ENCODE measurements at places on chromosomes 5 and 9. TPM values are rescaled to one million over a fixed set of nuclear protein-coding genes. Genes with fewer than 3 reads are reported as not detected.

Gene ASPN
- total RNA-seq: not detected

Gene TMEM252
- total RNA-seq: not detected

Gene PRSS3
- total RNA-seq: not detected

Gene SWI5
- total RNA-seq: 5.8 TPM

Gene TMC1
- total RNA-seq: 0.52 TPM

Gene SLC9A3
- total RNA-seq: 1.8 TPM

Gene CAVIN4
- total RNA-seq: not detected

Gene APBA1
- 0.52 TPM for total RNA-seq

Gene PBX3
- 38.1 TPM for total RNA-seq

Gene DIRAS2
- not detected for total RNA-seq

Gene SLC22A4
- 2.2 TPM for total RNA-seq

Gene BAAT
- 0.10 TPM for total RNA-seq

Gene HARS1
- total RNA-seq: 26.0 TPM

Gene NDST1
- 13.0 TPM for total RNA-seq

Gene ST6GALNAC4
- 22.7 TPM for total RNA-seq

Gene LRRTM2
- total RNA-seq: 0.10 TPM

Gene PRDM9
- total RNA-seq: not detected

Gene FYB1
- total RNA-seq: 189 TPM

Gene BARX1
- not detected for total RNA-seq

Gene SLIT3
- 0.10 TPM for total RNA-seq

Gene TMOD1
- total RNA-seq: 0.84 TPM

Gene ZNF782
- total RNA-seq: 5.9 TPM
